Activated naive CD4-positive, alpha-beta T cell (primary cell): ENCODE measurements at places on chromosomes 7 and 10.
A peak's percentile ranks its signal among the peaks of the same experiment; 100 is the strongest.

- no peak for DNase-seq
Observed at GRCh38 chr7:13778967-13779366, 210.5 kb downstream of the ETV1 start.

- no peak for DNase-seq
Observed at GRCh38 chr7:30625283-30625682, 30.6 kb downstream of the GARS1 start.

DNA sequence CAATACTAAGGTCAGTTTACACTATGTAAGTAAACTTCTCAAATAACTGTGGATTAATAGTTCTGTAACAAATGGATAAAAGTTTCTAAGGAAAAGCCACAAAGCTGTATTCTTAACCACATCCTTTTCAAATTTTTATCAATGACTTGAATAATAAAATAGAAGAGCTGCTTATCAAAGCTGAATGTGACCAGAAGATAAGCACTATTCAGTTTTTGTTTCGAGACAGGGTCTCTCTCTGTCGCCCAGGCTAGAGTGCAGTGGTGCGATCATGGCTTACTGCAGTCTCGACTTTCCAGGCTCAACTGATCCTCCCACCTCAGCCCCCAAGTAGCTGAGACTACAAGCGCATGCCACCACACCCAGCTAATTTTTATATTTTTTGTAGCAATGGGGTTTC lies 17.0 kb downstream of the UPF2 start:
- no peak for DNase-seq

GRCh38 chr7:129225206-129225930 lies 538 bp downstream of the AHCYL2 start:
- peak; percentile 58 for DNase-seq

DNA sequence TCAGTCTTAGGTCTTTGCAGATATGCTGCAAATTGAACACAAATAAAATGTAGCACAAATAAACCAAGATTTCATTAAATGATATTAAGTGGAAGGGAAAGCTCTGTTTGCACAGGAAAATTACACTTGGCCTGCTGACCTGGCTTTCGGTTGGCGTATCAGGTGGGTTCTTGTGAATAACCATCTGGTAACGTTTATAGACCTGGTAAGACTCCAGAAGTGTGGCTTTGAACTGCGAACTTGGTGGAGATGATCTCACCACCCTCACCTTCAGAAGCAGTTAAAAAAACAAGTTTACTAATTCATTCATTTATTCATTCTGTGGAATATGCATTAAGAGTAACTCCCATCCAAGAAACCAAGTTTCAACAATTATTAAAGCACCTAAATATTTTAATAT lies 28.1 kb downstream of the ATE1 start:
- DNase-seq = no peak

DNA sequence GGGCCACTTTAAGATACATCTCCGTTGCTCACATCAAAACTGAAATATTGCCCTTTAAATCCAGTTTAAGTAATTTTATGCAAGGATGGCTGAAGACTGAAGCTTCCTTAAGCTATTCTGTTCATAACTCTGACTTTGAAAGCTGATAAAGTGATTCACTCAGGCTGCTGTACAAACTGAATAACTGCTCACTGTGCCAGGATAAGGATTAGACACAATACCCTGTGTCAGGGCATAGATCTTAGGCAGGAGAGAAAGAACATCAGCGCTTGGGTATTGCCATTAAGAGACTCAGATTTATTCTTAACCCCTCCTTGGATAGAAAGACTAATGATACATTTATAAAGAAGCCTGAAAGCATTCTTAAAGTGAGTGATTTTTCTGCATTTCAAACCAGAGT lies 614.5 kb upstream of the ZWINT start:
- DNase-seq = no peak

DNA sequence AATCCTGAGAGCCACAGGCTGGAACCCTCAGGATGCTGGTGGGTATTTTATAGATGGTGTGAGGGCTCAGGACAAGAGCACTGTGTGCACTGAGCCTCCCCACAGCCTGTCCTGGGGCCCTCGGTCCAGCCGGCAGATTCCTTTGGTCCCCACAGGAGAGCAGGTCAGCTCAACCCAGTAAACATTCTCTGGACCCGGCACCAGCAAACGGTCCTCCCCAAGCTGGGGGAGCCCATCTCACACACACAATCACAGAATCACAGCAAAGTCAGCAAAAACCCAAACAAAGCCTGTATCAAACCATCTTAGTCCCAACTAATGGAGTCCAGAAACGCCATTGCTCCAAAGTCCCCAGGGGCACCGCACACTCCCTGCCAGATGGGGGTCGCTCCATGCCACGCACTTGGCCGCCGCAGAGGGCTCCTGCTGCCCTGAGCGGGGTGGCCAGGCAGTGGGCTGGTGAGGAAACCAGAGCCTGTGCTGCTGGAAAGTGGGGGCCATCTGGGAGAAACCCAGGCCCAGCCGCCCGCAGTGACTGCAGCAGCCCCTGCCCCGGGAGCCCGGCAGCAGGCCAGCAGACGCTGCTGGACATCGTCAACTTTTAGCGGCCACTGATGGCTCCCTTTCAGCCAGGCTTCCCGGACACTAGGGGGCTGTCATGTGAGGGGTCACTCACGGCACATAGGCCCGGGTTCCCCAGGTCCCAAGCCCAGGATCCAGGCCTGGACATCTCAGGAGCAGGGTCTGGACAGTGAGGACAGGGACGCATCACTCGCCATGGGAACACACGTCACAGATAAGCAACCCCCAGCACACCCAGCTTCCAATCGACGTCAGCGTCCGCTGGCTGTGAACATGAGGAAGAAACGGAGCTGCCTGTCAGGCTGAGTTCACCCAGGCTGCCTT lies 52.6 kb downstream of the DPYSL4 start:
- no peak for DNase-seq

GRCh38 chr7:148850564-148850963 lies 33.5 kb downstream of the EZH2 start:
- no peak for DNase-seq

DNA sequence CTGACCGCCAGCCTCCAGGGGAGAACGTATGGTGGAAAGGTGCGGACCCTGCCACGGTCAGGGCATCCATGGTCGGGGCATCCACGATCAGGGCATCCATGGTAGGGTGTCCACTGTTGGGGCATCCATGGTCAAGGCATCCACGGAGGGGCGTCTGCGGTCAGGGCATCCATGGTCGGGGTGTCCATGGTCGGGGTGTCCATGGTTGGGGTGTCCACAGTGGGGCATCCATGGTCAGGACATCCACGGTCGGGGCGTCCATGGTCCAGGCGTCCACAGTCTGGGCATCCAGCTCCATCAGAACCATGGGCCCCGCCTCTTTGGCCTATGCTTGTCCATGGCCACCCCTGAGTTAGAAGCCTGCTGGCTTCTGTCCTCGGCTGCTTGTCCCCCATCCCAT lies 148.1 kb downstream of the ADARB2 start:
- DNase-seq = no peak

DNA sequence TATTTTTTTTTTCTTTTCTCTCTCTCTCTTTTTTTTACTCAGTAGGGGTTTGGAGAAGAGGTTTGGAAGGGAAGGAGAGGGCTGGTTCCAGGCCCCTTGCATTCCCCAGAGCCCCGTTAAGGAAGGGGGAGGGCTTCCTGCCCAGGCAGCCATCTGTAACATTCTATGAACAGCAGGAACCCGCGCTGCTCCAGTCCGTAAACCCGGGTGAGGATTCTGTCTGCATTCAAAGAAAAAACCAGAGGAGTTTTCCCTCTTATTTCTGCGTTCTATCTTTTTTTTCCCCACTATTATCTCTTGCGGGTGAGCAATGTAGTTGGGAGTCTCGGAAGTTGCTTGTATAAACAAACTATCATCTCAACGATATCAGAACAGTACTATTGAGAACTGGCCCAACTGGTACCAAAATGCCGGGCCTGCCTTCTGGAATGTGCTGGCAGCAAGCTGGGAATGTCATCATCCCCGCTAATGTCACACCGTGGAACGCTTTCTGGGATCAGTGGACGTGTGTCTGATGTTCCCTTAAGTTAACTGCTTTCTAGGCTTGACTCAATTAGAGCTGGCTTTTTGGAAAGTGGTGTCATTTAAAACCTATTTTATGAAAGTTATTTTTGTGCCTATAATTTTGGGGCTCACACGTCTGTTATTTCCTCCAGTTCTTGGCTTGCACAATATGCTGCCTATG lies 153.1 kb upstream of the MEOX2 start:
- DNase-seq = no peak

DNA sequence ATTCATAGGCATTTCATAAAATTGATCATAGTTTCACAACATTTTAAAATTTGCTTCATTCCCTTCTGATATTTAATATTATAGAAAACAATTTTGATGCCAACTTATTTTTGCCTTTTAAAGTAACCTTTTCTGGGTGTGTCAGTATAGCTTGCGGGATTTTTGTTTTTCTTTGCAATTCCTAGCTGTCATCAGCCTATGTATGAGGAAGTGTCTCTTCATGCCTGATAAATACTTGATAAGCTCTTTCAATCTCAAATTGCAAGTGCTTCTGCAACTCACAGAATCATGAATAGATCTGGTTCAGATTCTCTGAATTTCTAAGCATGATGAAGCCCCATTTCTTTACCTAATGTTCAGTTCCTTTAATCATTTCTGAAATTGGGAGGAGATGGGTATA lies 28.0 kb upstream of the ARHGAP21 start:
- no peak for DNase-seq

DNA sequence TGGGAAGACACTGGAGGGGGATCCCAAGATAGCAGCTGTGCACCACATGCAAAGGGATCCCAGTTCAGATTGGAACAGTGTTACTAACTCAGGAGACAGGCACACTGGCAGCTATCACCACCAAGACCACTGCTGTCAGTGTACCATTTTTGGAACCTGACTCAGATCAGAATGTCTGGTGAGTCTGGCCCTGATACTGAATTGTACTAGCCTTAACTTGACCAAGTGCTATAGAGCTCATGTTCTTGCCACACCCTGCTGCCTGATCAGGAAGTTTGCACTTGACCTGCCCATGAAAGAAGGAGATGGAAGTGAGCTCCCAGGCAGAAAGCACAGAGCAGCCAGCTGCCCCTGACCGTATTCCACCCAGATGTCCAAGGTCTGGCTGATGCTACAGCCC lies 4.8 kb upstream of the PRRT4 start:
- DNase-seq = no peak

- no peak for DNase-seq
Observed at GRCh38 chr7:157620616-157621015, 283.8 kb downstream of the DNAJB6 start.

DNA sequence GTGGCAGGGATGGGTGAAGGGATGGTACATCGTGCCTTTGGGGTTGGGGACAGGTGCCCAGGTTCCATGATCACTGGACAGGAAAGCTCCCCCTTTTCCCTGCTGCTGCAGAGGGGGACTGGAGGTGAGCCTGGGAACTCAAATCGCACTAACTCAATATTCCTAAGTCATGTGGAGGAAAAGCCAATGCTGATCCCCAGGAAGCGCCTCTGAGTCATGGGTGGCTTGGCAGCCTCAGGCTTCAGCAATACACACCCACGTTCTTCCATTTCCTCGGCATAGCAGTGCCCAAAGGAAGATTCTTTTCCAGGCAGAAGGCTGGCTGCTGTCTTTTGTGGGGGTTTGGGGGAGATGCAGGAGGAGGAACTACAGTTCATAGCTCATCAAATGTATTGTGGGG lies 165.8 kb downstream of the CCDC3 start:
- DNase-seq = no peak

DNA sequence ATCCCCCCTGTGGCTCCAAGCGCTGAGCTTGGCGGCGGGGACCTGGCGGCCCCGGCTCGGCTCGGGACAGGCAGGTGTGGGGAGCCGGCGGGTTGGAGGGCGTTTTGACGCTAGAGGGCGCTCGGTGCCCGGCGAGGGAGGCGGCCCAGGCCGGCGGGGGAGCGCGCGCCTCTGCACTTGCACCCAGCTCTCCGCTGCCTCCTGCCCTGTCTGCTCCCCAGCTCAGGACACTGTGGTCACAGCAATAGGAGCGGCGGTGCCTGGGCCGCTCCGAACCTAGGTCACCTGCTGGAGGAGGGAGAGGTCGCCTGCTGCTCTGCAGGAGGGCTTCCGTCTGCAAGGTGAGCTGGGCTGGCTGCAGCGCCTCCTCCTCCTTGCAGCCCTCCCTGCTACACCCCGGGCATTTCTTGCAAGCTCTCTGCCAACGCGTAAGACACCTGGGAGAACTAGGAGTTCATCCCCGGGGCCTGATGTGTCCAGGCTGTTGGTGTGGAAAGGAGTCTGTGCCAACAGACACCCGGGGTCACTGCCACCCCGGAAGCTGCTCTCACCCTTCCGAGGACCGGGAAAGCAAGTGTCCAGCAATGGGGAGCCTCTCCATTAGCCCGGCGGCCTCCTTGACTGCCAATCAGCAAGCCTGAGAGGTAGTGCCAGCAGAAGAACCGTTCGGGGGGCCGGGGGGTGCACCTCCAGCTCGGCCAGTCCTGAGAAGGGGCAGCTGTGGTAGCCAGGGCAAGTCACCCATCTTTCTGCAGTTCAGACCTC lies 620.4 kb downstream of the GALNT17 start:
- peak; percentile 14 for DNase-seq

- no peak for DNase-seq
Observed at GRCh38 chr10:89337484-89337883, 9.7 kb downstream of the IFIT3 start.

DNA sequence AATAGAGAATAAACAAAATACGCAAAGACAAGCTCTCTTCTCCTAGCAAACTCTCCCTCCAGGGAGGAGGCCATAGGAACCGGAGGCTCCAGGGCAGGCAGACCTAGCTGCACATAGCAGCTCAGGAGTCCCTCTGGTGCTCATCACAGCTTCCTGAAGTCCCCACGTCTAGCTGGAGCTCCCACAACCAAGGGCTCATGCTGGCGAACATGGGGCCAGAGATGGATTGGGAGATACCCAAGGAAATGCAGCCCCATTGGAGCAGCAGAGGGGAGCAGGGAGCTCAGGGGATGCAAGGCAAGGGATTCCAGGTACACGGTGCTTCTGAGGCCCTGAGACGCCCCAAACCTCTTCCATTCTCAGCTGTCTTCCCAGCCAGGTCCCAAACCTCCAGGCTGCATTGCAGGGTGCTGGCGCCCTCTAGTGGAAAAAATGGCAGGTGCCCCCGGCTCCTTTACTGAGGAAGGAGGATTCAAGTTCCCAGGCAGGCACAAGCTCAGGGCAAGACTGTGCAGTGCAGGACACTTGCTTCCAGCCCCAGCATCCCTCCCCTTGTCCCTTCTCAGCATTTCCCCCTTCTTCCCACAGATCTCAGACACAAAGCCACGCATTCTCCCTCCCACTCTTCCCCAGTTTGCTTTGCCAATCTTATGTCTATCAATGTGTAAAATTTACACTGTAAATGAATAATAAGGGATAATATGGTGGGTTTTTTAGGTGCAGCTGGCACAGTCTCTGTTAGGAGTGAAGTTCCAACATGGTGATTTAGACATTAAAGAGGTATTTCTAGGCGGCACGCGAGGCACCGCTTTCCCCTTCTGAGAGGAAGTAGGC lies 46.2 kb downstream of the GPAM start:
- DNase-seq = peak; percentile 39

DNA sequence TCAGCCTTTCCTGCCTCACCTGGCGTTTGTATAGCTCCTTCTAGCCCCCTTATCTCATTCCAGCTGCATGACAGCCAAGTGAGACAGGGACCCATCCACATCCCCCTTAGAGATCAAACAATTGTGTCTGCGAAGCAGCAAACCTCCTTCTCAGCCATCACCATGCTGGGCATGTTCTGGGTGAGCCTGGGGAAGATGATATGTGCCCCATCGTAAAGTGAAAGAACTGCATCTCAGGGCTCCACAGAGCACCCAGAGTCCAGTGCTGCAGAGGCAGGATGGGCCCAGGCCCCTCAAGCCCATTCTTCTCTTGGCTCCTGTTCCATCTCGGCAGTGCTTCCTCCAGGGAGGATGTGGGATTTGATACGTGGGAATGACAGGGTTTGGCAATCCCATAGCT lies 43.2 kb downstream of the FIGNL1 start:
- DNase-seq = no peak
